ENCODE measurements at places on chromosomes 2 and 18. TPM values are rescaled to one million over a fixed set of nuclear protein-coding genes. Genes with fewer than 3 reads are reported as not detected.

CASP10 gene
- 12.3 TPM for total RNA-seq

DNA sequence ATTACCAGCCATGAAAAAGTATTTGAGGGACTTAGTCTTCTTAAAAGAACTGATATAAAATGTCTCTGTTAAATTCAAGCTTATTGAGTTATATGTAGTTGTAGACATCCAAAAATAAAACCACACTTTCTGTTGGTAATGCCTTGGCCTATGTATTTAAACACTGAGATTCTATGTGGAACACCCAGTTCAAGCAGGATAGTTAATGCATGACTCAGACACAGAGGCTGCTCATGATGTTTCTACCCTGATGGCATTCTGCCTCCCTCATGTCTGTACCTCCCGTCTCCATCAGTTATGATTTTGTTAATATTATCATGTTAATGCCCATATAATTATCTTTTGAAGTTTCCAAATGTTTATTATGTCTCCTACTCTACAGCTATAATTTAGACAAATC, 164.5 kb downstream of the XIRP2 start:
- no peak for DNase-seq

DNA sequence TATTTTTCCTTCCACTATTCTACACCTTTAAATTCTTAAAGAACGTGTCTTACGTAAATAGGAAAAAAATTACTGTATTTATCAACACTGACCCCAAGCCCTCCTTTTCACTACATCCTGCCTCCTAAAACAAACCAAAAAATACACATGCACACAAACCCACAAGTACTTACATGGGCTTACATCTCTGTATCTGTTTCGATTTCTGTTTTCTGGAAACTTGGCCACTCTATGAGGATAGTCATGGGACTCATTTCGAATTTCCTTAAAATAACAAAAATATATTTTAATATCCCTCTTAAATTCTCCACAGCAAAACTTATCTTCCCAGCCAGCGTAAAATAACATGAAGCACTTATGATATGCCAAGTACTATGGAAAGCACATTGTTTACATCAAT, 25.0 kb downstream of the PTPN2 start:
- no peak for DNase-seq

DNA sequence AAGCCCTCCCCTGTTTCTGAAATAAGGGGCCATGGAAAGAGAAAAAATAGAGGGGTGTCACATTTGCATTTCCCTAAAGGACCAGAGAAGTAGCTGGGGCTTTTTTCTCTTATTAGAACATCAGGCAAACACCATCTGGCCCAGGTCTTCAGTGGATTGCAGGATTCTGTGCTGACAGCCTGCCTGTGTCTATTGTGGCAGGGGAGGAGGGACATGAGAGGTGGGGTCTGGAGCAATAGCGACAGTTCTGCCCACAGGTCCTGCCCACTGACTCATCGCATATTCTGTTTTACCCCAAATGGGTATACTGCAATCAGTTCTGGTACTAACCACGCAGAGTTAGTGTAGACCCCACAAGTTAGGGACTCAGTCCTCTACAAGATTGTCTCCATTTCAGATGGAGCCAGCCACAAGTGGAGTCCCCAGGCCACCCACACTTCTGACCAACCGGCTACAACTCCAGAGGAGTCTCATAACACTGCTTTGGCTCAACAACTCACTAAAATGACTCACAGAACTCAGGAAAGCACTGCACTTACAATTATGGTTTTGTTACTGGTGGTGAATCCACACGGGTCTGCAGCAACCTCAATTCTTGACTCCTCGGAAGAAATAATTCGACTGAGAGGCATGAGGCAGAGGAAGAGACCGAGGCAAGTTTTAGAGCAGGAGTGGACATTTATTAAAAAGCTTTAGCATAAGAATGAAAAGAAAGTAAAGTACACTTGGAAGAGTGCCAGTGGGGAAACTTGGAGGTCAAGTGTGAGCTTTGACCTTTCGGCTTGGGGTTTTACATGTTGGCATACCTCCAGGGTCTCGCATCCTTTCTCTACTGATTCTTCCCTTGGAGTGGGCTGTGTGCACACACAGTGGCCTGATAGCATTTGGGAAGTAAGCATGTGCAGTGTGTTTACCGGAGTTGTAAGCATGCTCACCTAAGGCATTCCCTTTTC, 146.4 kb upstream of the SPATS2L start:
- DNase-seq: no peak

DNA sequence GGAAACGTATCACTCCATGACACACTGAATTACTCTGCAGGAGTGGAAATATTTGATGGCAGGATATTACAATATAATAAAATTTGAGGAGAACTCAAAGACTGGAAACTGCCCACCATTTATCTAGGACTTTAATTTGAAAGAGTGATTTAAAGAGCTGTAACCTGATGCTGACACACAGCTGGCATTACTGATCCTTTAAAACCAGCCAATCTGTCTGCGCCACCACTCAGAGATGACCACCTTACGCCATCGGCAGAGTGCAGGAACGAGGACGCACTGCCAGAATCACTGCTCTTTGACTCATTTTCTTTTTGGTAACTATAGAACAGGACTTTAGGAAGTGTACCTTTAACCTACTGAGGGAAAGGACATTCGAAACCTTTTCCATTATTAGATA, 114.1 kb downstream of the EPB41L3 start:
- no peak for DNase-seq

- no peak for DNase-seq
These were observed 266.6 kb downstream of the ACTR3 start for GRCh38 chr2:114156366-114157056.

GRCh38 chr2:63831176-63831575, 10.5 kb upstream of the UGP2 start:
- no peak for DNase-seq

Measured in thoracic aorta (tissue), 2 donors.